ENCODE measurements at places on chromosomes 7 and 10. TPM values are rescaled to one million over a fixed set of nuclear protein-coding genes. Genes with fewer than 3 reads are reported as not detected.

Gene SPDYE17
- not detected for total RNA-seq

Gene NDUFA5
- 118 TPM for total RNA-seq

Gene NRAP
- not detected for total RNA-seq

Gene HOXA9
- not detected for total RNA-seq

Gene GNG11
- total RNA-seq: 0.86 TPM

Gene GRID2IP
- not detected for total RNA-seq

Gene MARCHF5
- 28.7 TPM for total RNA-seq

Gene C10orf62
- not detected for total RNA-seq

Gene ZFAND2A
- total RNA-seq: 13.3 TPM

Gene ENTPD1
- 0.46 TPM for total RNA-seq

Gene MBL2
- not detected for total RNA-seq

Gene ZNF248
- not detected for total RNA-seq

Gene CALU
- total RNA-seq: 176 TPM

Gene PPP1R17
- total RNA-seq: 0.09 TPM

Gene ZNF425
- 4.2 TPM for total RNA-seq

Gene RALA
- total RNA-seq: 59.5 TPM

Gene FGFR2
- total RNA-seq: 76.3 TPM

Gene CXCL12
- total RNA-seq: 0.09 TPM

Gene GPR37
- 0.21 TPM for total RNA-seq

Gene DRGX
- not detected for total RNA-seq

Gene OR2A42
- 0.15 TPM for total RNA-seq

Gene ERCC6
- 10.5 TPM for total RNA-seq

Gene HOXA1
- not detected for total RNA-seq

Gene TNS3
- 15.0 TPM for total RNA-seq

Gene PRLHR
- not detected for total RNA-seq

Gene KLF14
- not detected for total RNA-seq

Gene ADRB1
- total RNA-seq: 0.09 TPM

Gene WEE2
- not detected for total RNA-seq

Gene AFAP1L2
- total RNA-seq: 6.9 TPM

Gene TMEM139
- total RNA-seq: 5.4 TPM

Gene UPK3BL2
- total RNA-seq: 0.21 TPM

Gene TSPAN12
- total RNA-seq: 17.3 TPM

Gene CLRN3
- total RNA-seq: 0.12 TPM

Gene PNLIP
- total RNA-seq: not detected

Gene DYNC1I1
- total RNA-seq: 0.53 TPM

Gene OR2A5
- total RNA-seq: not detected

Gene PLXDC2
- 30.1 TPM for total RNA-seq

Gene SAMD9L
- not detected for total RNA-seq

Gene SEMA4G
- 2.3 TPM for total RNA-seq

Gene AKR1B15
- not detected for total RNA-seq

Gene KIAA1217
- 14.6 TPM for total RNA-seq

Gene XPNPEP1
- total RNA-seq: 94.8 TPM

Gene OR6V1
- not detected for total RNA-seq

Gene ZNF467
- 0.17 TPM for total RNA-seq

Gene TLX1
- not detected for total RNA-seq

Gene OR9A2
- not detected for total RNA-seq

Gene ST8SIA6
- 4.4 TPM for total RNA-seq

Gene TAC1
- total RNA-seq: 0.68 TPM

Gene COL1A2
- total RNA-seq: 47.9 TPM

All from neural progenitor cell (in vitro differentiated cells).